ENCODE measurements at places on chromosomes 1 and 21. TPM values are rescaled to one million over a fixed set of nuclear protein-coding genes. Genes with fewer than 3 reads are reported as not detected.

GRCh38 chr1:84758968-84759491, 68.8 kb upstream of the SSX2IP start:
- H3K36me3 ChIP-seq, result no peaks in the 10 kb centered on the region
- H3K4me3 ChIP-seq, result no peak overlapping the region
- H3K27ac ChIP-seq, result no peak overlapping the region
- DNase-seq, result no peak
- H3K27me3 ChIP-seq, result peaks cover 61% of the 10 kb centered on the region
- no peaks in the 10 kb centered on the region for H3K4me1 ChIP-seq

DNA sequence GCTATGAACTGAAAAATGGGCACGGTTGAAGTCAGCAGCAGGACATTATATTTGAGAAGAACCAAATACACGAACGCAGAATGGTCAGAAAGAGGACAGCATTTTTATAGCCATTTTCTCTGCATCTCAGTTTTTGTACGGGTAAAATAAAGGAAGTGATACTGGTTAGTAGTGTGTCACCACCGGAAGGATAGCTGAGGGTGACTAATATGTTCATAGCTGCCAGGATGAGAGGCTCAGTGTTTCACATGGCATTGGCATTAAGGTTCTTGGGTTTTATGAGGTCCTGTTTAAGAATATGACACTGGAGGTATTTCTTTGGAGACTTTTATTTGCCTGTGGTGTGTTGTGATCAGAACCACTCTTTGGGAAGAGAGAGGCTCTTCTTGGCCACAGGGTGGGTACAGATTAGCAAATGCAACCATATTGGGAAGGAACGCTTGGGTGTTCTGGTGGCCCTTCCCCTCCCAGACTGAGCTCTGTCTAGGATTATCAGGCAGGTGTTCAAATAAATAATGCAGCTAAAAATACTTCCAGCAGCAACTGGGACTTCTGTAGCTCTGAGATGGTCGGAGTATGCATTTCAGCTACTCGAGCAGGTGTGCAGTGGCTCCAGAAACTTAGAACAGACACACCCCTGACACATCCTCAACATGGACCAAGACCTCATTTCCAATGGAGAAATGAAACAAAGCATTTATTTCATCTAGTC, 158.2 kb downstream of the PBX1 start:
- no peaks in the 10 kb centered on the region for H3K36me3 ChIP-seq
- no peak overlapping the region for H3K27ac ChIP-seq
- H3K27me3 ChIP-seq, result no peaks in the 10 kb centered on the region
- no peak overlapping the region for H3K4me3 ChIP-seq

DNA sequence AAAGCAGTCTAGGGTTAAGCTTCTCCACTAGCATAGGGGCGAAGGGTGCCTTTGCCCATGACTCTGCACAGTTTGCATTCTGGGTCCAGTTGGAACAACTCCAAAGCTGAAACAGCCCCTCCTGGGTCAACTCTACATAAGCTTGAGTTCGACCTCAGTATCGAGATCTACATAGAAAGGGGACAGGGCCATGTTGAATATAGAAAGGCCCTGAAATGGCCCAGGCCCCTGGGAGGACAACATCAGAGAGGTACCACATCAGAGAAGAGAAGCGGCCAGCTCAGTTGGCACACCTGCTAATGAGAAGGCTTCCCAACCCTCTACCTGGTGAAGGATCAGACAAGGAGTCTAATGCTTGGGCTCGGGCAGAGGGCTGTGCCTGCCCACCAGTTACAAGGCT, 1.6 kb downstream of the DENND2D start:
- no peak overlapping the region for H3K4me3 ChIP-seq
- no peak overlapping the region for H3K27ac ChIP-seq
- DNase-seq, result no peak
- H3K27me3 ChIP-seq, result peaks cover 2% of the 10 kb centered on the region

DNA sequence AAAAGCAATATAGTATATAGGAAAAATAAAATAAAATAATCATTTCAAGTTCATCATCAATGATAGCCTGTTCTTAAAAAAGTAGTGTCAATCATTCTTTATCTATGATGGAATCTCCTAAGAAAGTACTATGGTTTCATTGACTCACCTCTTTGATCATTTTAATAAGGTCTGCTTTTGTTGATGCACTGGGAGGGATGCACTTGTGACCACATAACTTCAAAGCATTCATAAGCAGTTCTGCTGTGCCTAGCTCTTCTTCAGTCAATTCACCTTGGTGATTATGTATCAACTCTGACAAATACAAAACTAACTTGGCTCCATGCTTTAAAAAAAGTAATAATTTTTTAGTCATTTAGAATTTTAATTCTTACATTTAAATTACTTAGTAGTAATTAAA, 84.8 kb upstream of the GNG4 start:
- no peaks in the 10 kb centered on the region for H3K27me3 ChIP-seq
- H3K36me3 ChIP-seq, result peaks cover 16% of the 10 kb centered on the region

- H3K4me1 ChIP-seq, result peaks cover 35% of the 10 kb centered on the region
- H3K36me3 ChIP-seq, result peaks cover 2% of the 10 kb centered on the region
Observed at GRCh38 chr1:178273707-178274410, 180.0 kb downstream of the RASAL2 start.

- peaks cover 41% of the 10 kb centered on the region for H3K27me3 ChIP-seq
- H3K27ac ChIP-seq, result no peak overlapping the region
- no peaks in the 10 kb centered on the region for H3K36me3 ChIP-seq
- H3K4me3 ChIP-seq, result no peak overlapping the region
- DNase-seq, result no peak
Observed at GRCh38 chr21:36630485-36631206, 68.3 kb upstream of the SIM2 start.

- peaks cover 51% of the 10 kb centered on the region for H3K4me1 ChIP-seq
- peak overlapping the region; percentile 92 for H3K27ac ChIP-seq
- no peak overlapping the region for H3K4me3 ChIP-seq
- peaks cover 5% of the 10 kb centered on the region for H3K36me3 ChIP-seq
- H3K27me3 ChIP-seq, result no peaks in the 10 kb centered on the region
- DNase-seq, result no peak
Observed at GRCh38 chr21:41216486-41216885, 48.5 kb downstream of the BACE2 start.

- peak overlapping the region; percentile 40 for H3K27ac ChIP-seq
- peaks cover 31% of the 10 kb centered on the region for H3K4me1 ChIP-seq
- no peak overlapping the region for H3K4me3 ChIP-seq
- H3K36me3 ChIP-seq, result peaks cover 89% of the 10 kb centered on the region
- no peaks in the 10 kb centered on the region for H3K27me3 ChIP-seq
- no peak for DNase-seq
Observed at GRCh38 chr1:56505792-56506743, 73.3 kb downstream of the PLPP3 start.

GRCh38 chr1:39462074-39462473, 29.4 kb upstream of the BMP8A start:
- no peaks in the 10 kb centered on the region for H3K4me1 ChIP-seq
- H3K36me3 ChIP-seq, result peaks cover 77% of the 10 kb centered on the region
- H3K4me3 ChIP-seq, result no peak overlapping the region
- H3K27ac ChIP-seq, result no peak overlapping the region
- no peak for DNase-seq

DNA sequence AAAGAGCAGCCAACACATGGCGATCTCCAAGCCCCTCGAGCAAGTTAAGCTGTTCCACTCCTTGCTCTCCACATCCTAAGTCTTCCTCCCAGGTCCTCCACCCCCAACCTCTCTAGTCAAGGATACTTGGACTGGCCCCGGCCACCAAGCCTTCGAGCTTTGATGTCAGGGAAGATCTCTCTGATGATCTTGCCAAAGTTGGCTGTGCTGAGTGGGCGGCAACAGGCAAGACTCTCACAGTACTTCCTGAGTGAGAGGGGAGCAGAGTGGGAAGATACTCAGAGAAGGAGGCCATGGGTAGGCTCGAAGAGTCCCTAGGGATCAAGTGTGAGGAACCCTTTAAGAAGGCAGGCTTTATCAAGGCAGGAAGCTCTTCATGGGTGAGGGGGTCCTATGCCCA, 2.8 kb downstream of the RFX5 start:
- peaks cover 22% of the 10 kb centered on the region for H3K4me1 ChIP-seq
- H3K27me3 ChIP-seq, result no peaks in the 10 kb centered on the region
- DNase-seq, result no peak
- H3K4me3 ChIP-seq, result no peak overlapping the region
- no peak overlapping the region for H3K27ac ChIP-seq
- peaks cover 6% of the 10 kb centered on the region for H3K36me3 ChIP-seq

DNA sequence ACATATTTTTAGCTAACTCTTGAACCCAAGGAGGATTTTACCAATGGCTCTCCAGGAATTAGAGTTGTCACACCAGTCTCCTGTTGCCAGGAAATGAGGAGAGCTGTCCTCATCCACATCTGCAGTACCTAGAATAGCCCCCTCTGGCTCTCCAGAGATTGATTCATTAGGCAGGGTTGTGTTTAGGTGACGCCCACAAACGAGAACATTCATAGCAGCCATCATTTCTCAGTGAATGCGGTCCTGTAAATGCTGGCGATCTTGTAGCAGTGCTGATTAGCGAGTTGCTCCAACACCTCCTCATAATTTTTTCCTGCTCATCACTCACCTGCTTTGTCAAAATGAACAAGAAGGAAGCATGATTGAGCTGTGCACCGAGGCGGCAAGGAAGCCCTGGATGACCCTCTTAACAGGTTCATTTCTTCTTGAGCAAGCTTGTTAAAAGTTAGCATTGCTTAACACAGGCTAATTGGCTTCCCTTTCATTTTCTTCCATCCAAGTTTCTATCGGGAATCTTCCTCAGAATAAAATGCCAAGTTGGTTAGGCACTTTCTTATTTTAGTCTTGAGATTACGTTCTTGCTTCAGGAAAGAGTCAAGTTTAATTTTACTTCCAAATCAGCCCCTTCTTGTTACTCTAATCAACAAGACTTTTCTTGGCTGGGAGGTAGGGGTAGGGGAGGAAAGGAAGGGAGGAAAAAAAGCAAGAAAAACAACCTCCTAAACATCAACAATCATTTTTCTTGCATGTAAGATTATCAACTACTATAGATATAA, 16.5 kb upstream of the KLHDC8A start:
- H3K36me3 ChIP-seq, result no peaks in the 10 kb centered on the region
- no peak overlapping the region for H3K27ac ChIP-seq
- H3K4me1 ChIP-seq, result peaks cover 48% of the 10 kb centered on the region
- H3K4me3 ChIP-seq, result no peak overlapping the region
- no peak for DNase-seq

DNA sequence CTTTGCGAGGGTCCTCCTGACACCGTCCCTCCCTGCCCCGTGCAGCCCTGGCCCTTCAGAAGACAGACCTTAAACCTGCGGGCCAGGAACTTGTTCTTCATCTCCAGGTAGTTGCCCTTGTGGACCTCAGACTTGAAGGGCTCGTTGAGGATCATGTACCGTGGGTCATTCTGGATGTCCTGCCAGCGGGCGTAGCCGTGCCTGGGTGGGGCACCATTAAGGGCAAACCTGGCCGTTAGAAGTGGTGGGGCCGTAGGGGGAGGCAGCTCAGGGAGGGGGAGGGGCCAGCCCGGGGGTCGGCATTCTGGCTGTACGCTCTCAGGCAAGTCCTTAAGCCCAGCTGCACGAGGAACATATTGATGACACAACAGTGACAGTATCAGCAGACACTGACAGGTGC, 64.6 kb downstream of the KCNAB2 start:
- H3K27ac ChIP-seq, result no peak overlapping the region
- no peak for DNase-seq
- H3K4me1 ChIP-seq, result no peaks in the 10 kb centered on the region
- H3K27me3 ChIP-seq, result no peaks in the 10 kb centered on the region

GRCh38 chr1:228392111-228392936, 14.3 kb downstream of the TRIM11 start:
- peaks cover 43% of the 10 kb centered on the region for H3K4me1 ChIP-seq
- no peak overlapping the region for H3K4me3 ChIP-seq
- H3K27me3 ChIP-seq, result no peaks in the 10 kb centered on the region
- peak overlapping the region; percentile 90 for H3K27ac ChIP-seq

DNA sequence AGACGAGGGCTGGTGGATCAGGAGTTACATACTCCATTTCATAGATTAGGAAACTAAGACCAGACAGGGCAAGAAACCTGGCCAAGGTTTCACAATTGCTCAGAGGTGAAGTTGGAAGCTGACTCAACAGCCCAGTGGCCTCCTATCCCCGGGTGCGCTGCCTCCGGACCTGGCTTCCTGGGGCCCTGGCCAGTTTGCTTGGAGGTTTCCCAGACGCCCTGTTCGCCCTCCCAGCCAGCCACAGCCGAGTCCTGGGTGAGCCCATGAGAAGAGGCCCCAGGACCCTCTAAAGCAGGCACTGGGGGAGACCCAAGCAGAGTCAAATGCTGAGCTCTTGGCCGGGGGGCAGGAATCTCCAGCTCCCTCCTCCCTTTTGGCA, 180.1 kb downstream of the ZBTB18 start:
- H3K27me3 ChIP-seq, result peaks cover 4% of the 10 kb centered on the region
- no peak for DNase-seq
- H3K27ac ChIP-seq, result no peak overlapping the region
- peaks cover 6% of the 10 kb centered on the region for H3K4me1 ChIP-seq
- no peak overlapping the region for H3K4me3 ChIP-seq

DNA sequence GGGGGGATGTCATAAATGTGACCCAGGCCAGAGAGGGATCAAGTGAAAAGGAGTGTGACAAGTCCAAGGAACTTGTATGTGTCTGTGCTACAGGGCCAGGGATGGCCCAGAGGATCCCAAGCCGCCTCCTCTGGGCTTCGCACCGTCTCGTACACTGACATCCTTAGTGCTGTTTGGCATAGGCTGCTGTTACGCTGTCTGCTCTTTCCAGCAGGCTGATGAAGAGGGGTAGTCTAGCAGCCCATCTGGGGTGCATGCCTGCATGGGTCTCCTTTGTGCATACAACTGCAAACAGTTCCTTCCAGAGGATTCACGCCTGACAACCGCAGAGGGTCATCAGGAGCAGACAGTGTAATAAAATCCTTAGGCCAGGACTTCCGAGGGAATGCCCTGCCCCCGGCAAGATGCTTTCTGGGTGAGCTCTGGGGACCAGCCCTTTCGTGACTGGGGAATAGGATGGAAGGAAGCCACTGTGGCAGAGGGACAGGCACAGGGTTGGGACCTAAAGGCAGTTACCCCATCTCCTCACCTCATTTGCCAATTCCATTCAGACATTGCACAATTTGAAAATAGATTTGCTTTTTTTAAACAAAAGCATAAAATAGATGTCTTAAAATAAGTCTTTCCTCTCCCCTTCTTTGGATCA, 6.3 kb upstream of the GOLT1A start:
- no peak for DNase-seq
- H3K27me3 ChIP-seq, result peaks cover 34% of the 10 kb centered on the region
- no peaks in the 10 kb centered on the region for H3K36me3 ChIP-seq
- no peak overlapping the region for H3K4me3 ChIP-seq
- no peak overlapping the region for H3K27ac ChIP-seq

GRCh38 chr1:15341634-15342407, 67.9 kb upstream of the EFHD2 start:
- peaks cover 56% of the 10 kb centered on the region for H3K4me1 ChIP-seq
- no peaks in the 10 kb centered on the region for H3K27me3 ChIP-seq
- no peak for DNase-seq
- H3K27ac ChIP-seq, result peak overlapping the region; percentile 40
- no peak overlapping the region for H3K4me3 ChIP-seq
- no peaks in the 10 kb centered on the region for H3K36me3 ChIP-seq

CGN gene
- total RNA-seq, result 1.7 TPM

OLFML3 gene
- 37.0 TPM for total RNA-seq

TRIM46 gene
- total RNA-seq, result 6.1 TPM

SEMA6C gene
- 24.7 TPM for total RNA-seq

SH3D21 gene
- 5.1 TPM for total RNA-seq

PTGER3 gene
- total RNA-seq, result not detected

SGIP1 gene
- 118 TPM for total RNA-seq

CELA2A gene
- total RNA-seq, result not detected

CACNA1S gene
- total RNA-seq, result not detected
